ENCODE measurements at places on chromosomes 3 and 15.

DNA sequence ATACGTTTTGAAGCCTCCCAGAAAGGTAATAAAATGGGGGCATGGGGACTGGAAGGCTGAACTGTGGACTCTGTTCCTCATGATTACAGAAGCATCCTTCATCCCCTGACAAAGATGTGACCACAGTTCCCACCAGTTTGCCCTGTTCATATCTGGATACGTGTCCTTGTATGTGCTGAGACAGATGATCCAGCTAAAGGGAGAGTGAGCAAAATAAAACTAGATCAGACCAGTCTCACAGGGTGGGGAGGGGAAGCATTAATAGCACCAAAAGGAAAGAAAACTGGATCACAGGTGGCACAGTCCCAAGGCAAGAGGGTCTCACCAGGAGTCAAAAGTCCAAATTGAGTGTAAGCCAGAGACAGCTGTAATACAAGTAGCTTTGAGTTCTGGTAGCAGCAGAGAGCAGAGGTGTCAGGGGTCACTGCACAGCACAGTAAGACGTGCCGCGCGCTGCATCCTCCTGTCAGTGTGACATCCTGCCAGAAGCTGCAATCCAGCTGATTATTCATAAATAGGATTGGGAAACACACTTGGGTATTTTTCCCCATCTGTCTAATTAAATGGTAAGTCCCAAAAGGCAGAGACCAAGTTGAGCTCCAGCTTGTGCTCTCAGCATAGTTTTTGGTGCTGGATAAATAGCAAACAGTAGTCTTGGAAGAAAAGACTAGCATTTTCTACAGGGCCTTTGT is 560.0 kb upstream of the CFAP20DC start:
- DNase-seq: no peak

DNA sequence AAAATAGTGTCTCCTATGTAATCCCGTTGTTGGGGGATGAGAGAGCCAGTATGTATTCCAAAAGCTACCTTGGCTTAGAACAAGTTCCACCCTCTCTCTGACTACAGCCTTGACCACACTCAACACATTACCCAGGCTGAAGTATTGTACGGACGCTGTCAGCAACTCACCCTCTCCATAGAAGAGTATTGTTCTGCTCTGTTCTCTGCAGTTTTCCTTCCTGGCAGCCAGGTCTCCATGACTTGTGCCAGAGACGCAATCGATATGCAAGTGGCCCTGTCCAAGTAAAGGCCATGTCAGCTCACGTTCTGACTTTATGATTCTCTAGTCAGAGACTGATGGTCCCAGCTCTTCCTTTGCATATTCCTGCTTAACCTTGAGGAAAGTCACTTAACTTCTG is 164.1 kb upstream of the SLCO3A1 start:
- DNase-seq: no peak

GRCh38 chr3:32602206-32602605 is 31.5 kb upstream of the DYNC1LI1 start:
- DNase-seq: no peak

- DNase-seq: no peak
Measured at GRCh38 chr15:51121631-51122225, 27.0 kb upstream of the TNFAIP8L3 start.

GRCh38 chr3:54720604-54721003 is 207.3 kb downstream of the LRTM1 start:
- DNase-seq: no peak

GRCh38 chr3:128347282-128347681 is 119.4 kb downstream of the DNAJB8 start:
- DNase-seq: no peak

- no peak for DNase-seq
Measured at GRCh38 chr3:114709102-114709501, 415.3 kb downstream of the TIGIT start.

GRCh38 chr3:72095521-72095920 is 310.6 kb upstream of the PROK2 start:
- no peak for DNase-seq

- no peak for DNase-seq
Measured at GRCh38 chr3:184659797-184660301, 52.0 kb downstream of the MAGEF1 start.

DNA sequence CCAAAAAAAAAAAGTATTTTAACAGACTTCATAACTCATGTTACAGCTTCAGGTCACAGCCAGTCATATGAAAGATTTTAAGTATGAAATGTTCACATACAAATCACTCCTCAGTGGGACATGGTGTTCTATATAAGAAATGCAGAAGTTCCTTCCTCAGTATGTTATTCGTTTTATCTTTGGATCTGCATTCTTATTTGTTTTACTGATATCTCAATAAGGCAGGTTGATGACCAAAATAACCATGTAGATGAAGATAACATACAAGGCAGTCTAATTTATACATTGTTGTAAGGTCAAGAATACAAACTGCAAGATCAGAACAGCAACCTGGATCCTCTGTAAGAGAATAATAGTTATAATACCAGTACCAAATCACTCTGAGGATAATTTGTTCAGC is 75.6 kb downstream of the CHAC1 start:
- DNase-seq: no peak

- DNase-seq: no peak
Measured at GRCh38 chr15:38029736-38030135, 95.3 kb downstream of the TMCO5A start.
